Activated CD4-positive, alpha-beta memory T cell treated with anti-CD3 and anti-CD28 coated beads for 36 hours (primary cell): ENCODE measurements at places on chromosomes 6 and 20. TPM values are rescaled to one million over a fixed set of nuclear protein-coding genes. Genes with fewer than 3 reads are reported as not detected.
A peak's percentile ranks its signal among the peaks of the same experiment; 100 is the strongest.

The LINC00237 gene
- total RNA-seq: not detected

The SLC44A4 gene
- total RNA-seq: 0.17 TPM

The GUCA1A gene
- total RNA-seq: not detected

The SLC4A11 gene
- 0.87 TPM for total RNA-seq

The HIVEP2 gene
- total RNA-seq: 24.3 TPM

DNA sequence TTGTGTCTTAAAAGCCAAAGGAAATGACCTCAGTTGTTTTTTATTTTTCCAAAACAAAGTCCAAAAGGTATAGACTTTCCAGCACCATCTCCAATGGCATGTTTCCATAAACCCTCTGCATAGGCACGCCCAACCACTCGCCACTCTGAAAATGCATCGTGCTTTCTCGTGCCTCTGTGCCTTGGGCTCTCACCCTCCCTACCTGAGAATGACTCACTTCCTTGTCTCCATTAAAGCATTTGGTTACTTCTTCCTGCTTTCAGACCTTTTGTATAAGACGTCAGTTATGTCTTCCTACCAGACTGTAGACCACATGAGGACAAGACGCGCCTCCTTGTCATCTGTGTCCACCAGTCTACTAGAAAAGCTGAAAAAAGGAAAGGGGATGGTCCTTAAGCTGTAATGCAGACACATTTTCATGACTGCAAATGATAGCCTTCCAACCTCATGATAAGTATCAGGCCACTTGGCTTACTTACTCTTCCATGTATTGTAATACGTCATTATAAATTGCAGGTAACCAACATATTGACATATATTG, 61.2 kb upstream of the CDYL start:
- no peaks in the 10 kb centered on the region for H3K36me3 ChIP-seq
- H3K27ac ChIP-seq: no peak overlapping the region
- H3K4me3 ChIP-seq: no peak overlapping the region
- H3K27me3 ChIP-seq: no peaks in the 10 kb centered on the region
- H3K4me1 ChIP-seq: no peaks in the 10 kb centered on the region

DNA sequence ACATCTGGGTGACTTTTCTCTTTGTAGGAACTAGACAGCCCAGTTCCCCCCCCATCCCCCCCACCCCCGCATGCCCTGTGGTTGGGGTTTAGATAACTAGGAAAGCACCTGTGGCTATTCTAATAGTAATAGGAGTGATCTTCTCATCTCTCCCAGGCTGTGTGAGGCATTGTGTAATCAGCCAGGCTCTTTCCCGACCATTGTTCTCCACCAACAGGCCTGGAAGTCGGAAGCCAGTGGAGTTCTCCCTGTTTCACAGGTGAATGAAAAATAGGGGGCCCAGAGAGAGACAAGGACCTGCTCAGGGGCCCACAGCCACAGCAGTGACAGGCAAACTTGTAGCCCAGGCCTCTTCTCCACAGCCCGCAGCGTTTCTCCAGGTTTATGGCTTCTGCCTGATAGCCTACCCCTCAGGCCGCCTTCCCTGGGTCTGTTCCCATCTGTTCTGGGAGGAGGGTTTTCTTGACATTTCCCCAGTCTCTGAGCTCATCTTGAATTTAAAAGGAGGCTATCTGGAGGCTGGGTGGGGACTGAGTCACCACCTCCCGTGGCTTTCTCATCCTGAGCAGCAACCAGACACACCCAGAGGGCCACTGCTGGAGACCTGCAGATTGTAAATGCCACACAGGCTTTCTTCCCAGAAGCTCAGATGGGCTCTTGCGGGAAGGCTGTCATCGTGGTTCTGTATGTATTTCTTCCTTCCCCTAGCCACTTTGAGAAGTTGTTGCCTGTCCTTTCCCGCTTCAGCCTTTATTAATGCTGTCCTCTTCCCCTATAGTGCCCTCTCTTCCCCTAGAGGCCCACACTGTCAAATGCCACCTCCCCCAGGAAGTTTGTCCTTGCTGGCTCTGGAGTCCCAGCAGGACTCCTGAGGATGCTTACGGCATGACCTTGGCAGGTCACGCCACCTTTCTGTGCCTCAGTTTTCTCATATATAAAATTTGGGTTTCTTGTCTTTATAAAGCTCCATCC, 75.9 kb upstream of the MYL9 start:
- H3K4me3 ChIP-seq: no peak overlapping the region
- H3K4me1 ChIP-seq: peaks cover 77% of the 10 kb centered on the region
- no peaks in the 10 kb centered on the region for H3K36me3 ChIP-seq
- peak; percentile 75 for DNase-seq
- peak overlapping the region; percentile 74 for H3K27ac ChIP-seq

- H3K36me3 ChIP-seq: no peaks in the 10 kb centered on the region
- peak overlapping the region; percentile 40 for H3K4me3 ChIP-seq
- peaks cover 64% of the 10 kb centered on the region for H3K27me3 ChIP-seq
These were observed 3.1 kb upstream of the INSM1 start for GRCh38 chr20:20364593-20365479.

GRCh38 chr6:2464641-2465040, 219.2 kb upstream of the GMDS start:
- no peak overlapping the region for H3K4me3 ChIP-seq
- peaks cover 14% of the 10 kb centered on the region for H3K27me3 ChIP-seq
- DNase-seq: no peak
- H3K36me3 ChIP-seq: no peaks in the 10 kb centered on the region

- H3K27ac ChIP-seq: no peak overlapping the region
- peaks cover 11% of the 10 kb centered on the region for H3K27me3 ChIP-seq
- H3K4me1 ChIP-seq: no peaks in the 10 kb centered on the region
- H3K36me3 ChIP-seq: no peaks in the 10 kb centered on the region
- H3K4me3 ChIP-seq: no peak overlapping the region
These were observed 23.5 kb downstream of the KIAA0408 start for GRCh38 chr6:127435626-127436220.

DNA sequence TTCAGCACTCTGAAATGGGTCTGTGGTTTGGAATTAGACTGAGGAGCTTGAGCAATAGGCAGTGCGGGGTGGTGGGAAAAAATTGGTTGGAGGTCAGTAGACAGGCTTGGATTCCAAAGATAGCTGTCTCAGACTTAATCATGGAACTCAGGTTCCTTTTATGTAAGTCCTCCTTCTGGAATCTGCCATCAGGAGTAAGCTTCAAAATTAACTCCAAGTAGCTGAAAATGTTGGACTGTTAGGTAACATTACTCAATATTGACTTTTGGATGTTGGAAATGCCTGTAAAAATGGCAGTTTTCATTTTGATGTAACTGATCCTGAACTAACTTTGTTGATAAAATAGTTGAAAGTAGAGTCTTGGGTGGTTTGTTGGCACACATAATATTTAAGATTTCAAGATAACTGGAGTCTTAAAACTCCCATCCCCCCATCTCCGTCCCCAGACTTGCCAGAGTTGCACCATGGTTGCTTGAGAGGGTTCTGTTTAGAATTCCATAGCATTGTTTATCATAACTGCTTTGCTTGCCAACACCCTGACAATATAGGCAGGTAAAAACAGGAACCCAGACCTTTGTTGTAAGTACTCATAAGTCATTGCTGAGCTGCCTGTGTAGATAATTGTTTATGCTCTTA, 83.0 kb downstream of the PHF20 start:
- H3K36me3 ChIP-seq: peaks cover 26% of the 10 kb centered on the region
- H3K27ac ChIP-seq: no peak overlapping the region
- H3K4me1 ChIP-seq: peaks cover 16% of the 10 kb centered on the region
- no peak overlapping the region for H3K4me3 ChIP-seq

GRCh38 chr20:38170219-38170825, 5.3 kb upstream of the TGM2 start:
- DNase-seq: no peak
- no peaks in the 10 kb centered on the region for H3K36me3 ChIP-seq
- H3K4me3 ChIP-seq: no peak overlapping the region
- peaks cover 5% of the 10 kb centered on the region for H3K4me1 ChIP-seq

GRCh38 chr20:36865076-36865860, 10.7 kb upstream of the TLDC2 start:
- no peak for DNase-seq
- no peaks in the 10 kb centered on the region for H3K36me3 ChIP-seq
- peak overlapping the region; percentile 3 for H3K4me3 ChIP-seq
- peak overlapping the region; percentile 40 for H3K27ac ChIP-seq
- H3K27me3 ChIP-seq: peaks cover 23% of the 10 kb centered on the region

DNA sequence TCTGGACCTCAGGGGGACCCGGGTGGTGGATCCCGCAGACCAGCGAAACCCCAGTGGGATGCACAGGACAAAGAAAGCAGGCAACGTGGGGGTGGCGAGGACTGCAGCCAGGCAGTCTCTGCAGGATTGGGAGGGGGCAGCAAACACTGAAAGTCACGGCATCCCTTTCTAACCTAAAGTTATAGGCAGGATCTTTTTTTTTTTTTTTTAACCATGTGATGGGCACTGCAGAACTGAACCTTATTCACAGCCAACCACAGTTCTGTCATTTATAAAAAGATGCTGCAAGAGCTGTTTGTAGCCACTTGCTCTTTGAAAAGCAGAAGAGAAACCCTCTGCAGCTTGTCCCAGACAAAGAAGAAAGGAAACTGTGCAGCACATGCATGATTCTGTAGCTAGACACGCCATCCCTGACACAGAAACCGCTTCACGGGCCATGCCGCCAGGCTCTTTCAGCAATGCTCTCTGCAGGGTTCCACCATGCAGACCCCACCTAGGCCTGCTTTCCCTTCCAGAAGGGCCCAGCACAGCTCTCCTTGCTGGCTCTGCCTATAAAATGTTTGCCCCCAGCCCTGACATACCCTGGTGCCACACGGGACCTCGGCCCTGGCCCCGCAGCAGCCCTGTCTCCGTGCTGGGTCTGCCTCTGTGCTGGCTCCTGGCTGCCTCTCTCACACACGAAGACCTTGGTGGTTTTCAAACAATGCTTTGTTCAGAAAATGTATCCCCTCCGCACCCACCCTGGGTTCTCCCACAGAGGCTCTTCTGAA, 70.8 kb downstream of the PYGB start:
- no peak overlapping the region for H3K27ac ChIP-seq
- no peak for DNase-seq
- no peak overlapping the region for H3K4me3 ChIP-seq

- no peak overlapping the region for H3K27ac ChIP-seq
- H3K4me1 ChIP-seq: peaks cover 9% of the 10 kb centered on the region
- H3K27me3 ChIP-seq: no peaks in the 10 kb centered on the region
- no peak for DNase-seq
- H3K36me3 ChIP-seq: peaks cover 20% of the 10 kb centered on the region
These were observed 327.0 kb downstream of the NRN1 start for GRCh38 chr6:5679691-5680090.

- H3K4me3 ChIP-seq: no peak overlapping the region
- H3K36me3 ChIP-seq: no peaks in the 10 kb centered on the region
- H3K27me3 ChIP-seq: peaks cover 9% of the 10 kb centered on the region
- H3K4me1 ChIP-seq: no peaks in the 10 kb centered on the region
- no peak overlapping the region for H3K27ac ChIP-seq
These were observed 128.9 kb downstream of the CD164 start for GRCh38 chr6:109253366-109253765.

DNA sequence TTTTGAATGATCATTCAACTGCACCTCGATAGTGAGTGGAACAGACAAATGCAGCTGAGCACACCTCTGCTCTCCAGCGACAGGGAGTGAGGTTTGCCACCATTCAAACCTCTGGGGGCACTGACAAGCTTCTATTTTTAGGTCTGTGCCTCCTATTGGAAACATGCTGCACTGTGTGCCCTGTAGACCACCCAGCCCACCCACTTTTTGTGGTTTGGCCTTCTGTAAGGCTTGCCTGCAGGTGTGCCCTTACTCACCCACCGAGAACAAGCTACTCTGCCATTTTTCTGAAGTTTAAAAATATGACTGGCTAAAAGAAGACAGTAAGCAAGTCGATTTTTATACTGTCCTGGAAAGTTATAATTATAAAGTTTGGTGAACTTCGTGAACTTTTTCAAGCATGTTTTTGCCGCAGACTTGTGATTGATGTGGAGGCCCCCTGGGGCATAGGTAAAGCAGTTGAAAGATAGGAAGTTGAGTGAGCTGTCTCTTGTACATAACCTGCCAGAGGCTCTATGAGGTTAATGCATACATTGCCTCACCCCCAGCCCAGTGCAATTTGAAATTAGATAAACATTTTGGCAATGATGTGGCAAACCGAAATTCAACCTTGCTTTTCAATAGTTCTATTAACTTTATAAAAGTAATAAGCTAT, 53.8 kb downstream of the ADGRG6 start:
- DNase-seq: no peak
- peaks cover 5% of the 10 kb centered on the region for H3K27me3 ChIP-seq
- H3K4me1 ChIP-seq: no peaks in the 10 kb centered on the region
- H3K36me3 ChIP-seq: no peaks in the 10 kb centered on the region
- no peak overlapping the region for H3K4me3 ChIP-seq

- H3K36me3 ChIP-seq: no peaks in the 10 kb centered on the region
- no peak overlapping the region for H3K4me3 ChIP-seq
- peaks cover 15% of the 10 kb centered on the region for H3K27me3 ChIP-seq
These were observed 75.5 kb downstream of the LAMA4 start for GRCh38 chr6:112178846-112179245.
